Fibroblast of the aortic adventitia (primary cell): ENCODE measurements at places on chromosomes 3 and 15. TPM values are rescaled to one million over a fixed set of nuclear protein-coding genes. Genes with fewer than 3 reads are reported as not detected.

DNA sequence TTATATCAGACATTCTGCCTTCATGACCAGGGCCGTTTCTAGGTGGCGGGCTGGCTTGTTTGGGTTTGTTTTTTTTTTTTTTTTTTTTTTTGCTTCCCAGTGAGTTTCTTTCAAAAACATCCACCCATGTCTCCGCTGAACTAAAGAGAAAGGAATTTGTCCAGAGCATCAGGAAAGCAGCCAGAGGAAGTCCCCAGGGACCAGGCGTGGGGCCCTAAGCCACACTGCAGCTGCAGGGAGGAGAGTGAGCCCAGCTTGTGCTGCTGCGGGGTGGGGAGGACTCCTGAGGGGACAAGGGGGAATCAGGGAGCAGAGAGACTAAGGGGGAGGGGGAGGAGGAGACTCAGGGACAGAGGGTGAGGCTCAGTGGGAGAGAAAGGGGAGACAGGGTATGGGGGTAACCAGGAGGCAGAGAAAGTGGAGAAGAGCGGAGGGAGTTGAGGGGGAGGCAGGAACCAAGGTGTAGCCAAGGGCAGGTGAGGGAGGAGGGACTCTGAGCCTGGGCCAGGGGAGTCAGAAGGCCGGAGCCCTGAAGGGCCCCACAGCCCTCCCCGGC, 49.5 kb downstream of the CYP11A1 start:
- peak; percentile 98 for DNase-seq

- DNase-seq, result peak; percentile 88
These were observed 3.5 kb downstream of the PLXND1 start for GRCh38 chr3:129602730-129603560.

DNA sequence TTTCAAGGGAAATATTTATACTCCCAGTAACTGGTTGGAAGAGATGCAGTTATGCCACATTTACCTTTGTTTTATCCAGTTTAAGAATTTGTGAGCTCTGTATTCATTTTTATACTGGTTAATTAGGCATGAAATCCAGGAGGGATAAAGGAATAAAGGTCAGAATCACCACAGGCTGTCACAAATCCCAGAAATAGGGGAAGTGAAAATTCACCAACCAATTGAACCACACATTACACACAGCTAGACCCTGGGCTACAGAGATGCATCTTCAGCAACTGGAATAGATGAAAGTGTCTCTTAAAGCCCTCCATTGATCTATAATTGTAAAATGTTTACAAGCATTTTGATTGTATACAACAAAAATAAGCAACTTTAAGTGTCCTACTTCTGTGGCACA, 18.5 kb downstream of the SERPINI1 start:
- no peak for DNase-seq

Gene CRABP1
- not detected in 2 replicates for total RNA-seq

Gene ITGA11
- 81.1 and 105 TPM in 2 replicates for total RNA-seq

Gene CYFIP1
- total RNA-seq, result 87.2 and 95.8 TPM in 2 replicates
